ENCODE measurements at places on chromosomes 1 and 21.

GRCh38 chr1:87330057-87330884, 1.6 kb downstream of the LMO4 start:
- no peak for DNase-seq

DNA sequence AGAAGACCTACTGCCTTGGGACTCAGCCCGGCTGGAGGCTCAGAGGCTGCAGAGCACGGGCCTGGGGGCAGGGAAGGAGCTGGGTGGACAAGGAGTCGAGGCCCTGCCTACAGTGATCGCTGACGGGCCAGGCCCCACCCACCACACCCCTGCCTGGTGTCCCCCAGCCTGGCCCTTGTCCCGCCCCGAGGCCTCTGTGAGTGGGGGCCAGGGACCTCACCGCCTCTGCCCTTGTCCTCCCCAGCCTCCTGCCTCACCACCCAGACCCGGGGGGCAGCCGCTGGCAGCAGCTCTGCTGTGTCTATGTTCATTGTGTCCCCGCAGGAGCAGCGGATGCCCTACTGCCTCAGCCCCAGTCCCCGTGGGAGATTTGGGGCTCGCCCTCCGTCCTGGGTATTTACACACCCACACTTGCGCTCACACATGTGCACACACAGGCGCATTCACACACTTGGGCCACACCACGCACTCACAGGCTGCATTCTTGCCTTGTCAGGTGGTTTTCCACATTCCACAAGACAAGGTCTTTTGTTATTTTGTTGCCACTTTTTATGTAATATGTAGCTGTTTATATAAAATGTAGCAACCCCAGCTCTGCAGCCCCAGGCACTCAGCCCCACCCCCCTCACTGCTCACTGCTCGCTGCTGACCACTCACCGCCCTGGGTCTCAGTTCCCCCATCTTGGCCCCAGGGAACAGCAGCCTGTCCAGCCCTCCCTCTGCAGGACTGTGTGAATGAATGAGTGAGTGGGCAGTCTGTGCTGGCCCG, 7.3 kb downstream of the PFKL start:
- no peak for DNase-seq

- no peak for DNase-seq
These were observed 7.7 kb upstream of the ATP1A1 start for GRCh38 chr1:116365353-116365780.

GRCh38 chr1:19341201-19342061, 29.3 kb downstream of the SLC66A1 start:
- peak; percentile 31 for DNase-seq

GRCh38 chr1:42052072-42052699, 101.0 kb upstream of the GUCA2B start:
- DNase-seq = no peak

DNA sequence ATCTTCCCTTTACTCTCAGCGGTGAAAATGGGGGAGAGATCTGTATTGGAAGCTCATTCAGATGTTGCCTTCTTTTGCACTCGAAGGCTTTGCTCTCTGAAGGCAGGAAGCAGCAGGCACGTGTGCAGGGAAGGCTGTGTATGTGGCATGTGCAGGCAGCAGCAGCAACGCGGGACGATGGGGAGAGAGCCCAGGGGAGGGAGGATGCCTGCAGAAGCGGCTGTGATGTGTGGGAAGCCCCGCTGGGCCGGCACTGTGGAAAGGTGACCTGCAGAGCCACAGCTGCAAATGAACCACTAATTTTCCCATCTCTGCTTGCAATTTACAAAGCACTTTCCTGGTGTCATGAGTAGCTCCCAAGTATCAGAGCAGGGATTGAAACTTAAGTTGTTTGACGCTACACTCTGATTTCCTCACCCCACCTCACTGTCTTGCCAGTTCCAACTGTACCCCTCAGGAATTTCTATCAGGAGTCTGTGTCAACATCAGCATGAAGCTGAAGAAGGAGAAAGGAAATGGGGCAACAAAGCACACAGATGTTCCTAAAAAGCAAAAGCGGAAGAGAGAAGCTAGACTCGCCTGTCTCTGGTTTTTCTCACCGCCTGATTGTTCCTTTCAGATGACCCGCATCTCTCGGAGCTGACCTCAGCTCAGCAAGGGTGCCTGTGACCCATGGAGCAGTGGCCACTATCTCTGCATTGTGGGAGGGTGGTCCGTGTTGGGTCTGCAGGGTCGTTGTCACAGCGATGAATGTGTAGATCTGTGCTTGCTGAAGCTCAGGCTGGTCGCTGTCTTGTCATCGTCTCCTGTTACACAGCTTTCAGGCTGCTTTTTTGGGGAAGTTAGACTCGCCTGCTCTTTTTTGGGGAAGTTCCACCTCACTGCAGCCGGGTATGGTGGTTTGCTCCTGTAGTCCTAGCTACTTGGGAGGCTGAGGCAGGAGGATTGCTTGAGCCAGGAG, 156.1 kb downstream of the KIF26B start:
- DNase-seq = no peak

DNA sequence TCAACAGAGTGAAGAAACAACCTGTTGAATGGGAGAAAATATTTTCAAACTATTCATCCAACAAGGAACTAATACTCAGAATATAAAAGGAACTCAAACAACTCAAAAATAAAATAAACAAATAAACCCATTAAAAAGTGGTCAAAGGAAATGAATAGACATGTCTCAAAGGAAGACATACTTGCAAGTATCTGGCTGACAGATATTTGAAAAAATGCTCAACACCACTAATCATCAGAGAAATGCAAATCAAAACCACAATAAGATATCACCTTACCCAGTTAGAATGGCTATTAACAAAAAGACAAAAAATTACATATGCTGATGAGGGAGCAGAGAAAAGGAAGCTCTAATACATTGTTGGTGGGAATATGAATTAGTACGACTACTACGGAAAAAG, 38.2 kb downstream of the TNFSF4 start:
- DNase-seq = no peak

DNA sequence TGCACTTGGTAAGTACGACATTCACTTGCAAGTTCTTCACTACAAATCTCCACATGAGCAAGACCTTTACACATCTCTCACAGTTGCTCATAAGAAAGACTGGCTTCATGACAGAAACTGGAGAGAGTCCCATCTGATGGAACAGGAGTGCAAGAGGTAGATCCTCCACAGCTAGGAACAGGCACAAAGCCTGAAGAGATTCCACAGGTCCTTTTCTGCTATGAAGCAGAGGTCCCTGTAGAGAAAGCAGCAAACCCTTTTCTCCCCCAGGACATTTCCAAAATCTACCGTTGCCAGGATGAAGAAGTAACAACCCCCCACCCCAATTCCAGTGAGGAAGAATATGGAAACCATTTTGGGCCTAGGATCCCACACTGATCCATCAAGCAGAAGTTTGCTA, 47.3 kb downstream of the EIF4G3 start:
- DNase-seq = no peak
